ENCODE measurements at places on chromosomes 16 and 17.

- DNase-seq = peak; percentile 85
These were observed 16.3 kb upstream of the AURKB start for GRCh38 chr17:8226536-8227237.

DNA sequence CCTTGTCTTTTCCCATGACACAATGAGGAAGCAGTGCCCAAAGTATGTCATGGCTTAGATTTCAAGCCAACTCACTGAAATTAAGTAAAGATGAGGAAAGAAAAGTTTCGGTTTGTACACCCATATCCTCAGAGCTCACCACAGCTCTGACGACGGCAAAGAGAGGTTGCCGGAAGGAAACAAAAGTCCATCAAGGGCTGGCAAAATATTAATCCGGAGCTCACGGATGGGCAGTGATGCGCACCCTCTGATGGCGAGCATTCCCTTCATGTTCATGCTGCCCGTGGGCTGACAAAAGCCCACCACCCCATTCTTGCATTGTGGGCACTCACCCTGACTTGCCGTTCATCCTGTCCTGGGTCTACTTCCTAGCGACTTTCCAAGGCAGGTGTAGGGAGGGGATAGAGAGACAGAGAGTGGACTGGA lies 103.1 kb downstream of the SOX9 start:
- DNase-seq = no peak

DNA sequence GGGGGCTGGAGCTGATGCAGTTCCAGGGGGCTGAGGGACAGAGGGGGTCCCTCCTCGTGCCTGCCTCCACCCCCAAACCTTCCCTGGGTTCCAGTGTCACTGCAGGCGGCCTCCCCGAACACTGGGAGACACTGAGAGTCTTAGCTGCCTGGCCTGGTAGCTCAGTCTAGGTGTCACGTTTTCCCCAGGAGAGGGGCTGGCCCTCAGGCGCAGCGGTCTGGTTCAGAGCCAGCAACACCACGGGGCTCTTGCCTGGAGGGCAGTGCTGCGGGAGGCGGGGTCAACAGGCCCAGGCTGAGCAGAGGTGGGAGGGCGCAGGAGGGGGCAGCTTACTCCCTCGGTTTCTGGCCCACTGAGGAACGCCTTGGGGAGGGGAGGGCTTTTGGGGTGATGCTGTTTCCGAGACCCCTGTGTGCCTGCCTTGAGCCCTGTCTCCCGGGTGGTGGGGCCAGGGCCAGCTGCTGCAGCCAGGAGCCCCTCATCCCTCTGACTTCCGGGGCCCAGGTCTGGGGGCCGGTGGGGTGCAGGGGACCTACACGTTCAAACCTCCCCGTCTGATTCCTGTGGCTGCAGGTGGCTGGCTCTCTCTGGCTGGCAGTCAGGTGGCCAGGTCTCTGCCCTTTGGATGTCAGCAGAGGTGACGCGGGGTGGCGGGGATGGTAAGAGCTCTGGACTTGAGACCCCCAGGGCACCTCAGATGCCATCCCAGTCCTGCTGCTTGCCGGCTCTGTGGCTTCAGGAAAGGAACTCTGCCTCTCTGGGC lies 89.3 kb upstream of the GSE1 start:
- DNase-seq = no peak

DNA sequence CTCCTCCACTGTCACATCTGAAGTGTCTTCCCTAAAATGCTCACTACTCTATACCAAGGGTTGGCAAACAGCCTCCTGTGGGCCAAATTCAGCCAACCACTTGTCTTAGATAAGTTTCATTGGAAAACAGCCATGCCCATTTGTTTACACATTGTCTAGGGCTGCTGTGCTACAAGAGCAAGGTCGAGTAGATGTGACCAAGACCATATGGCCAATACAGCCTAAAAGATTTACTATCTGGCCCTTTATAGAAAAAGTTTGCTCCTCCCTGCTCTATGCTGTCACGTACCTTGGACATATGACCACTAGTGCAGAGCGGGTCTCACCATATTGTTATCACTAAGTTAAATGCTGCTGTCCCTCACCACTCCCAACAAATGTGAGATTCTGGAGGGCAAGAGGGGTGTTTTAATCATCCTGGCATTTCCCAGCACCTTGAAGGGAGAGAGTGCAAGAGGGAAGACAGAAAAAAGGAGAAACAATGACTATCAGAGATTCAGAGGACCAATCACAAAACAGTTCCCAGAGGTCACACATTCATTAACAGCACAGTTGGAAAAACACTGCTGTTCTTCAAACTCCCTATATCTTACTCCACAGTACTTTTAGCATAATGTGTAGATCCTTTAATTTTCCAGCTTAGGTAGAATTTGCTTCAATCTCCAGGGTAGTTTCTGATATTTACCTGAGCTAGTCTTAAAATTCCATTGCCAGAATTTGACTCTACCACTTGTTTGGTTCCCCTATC lies 13.2 kb downstream of the LSM12 start:
- DNase-seq = no peak

- DNase-seq = no peak
These were observed 592.5 kb upstream of the CA10 start for GRCh38 chr17:52751051-52751450.

DNA sequence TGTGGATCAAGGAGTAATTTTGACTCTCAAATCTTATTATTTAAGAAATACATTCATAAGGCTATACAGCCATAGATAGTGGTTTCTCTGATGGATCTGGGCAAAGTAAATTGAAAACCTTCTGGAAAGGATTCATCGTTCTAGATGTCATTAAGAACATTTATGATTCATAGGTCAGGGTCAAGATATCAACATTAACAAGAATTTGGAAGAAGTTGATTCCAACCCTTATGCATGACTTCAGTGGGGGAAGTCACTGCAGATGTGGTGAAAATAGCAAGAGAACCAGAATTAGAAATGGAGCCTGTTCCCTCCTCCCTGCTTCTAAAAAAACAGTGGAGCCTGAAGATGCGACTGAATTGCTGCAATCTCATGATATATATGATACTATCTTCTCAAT lies 36.6 kb upstream of the HNF1B start:
- no peak for DNase-seq

GRCh38 chr16:50932348-50932935 lies 190.6 kb downstream of the CYLD start:
- DNase-seq = no peak

GRCh38 chr17:37220607-37220953 lies 155.2 kb upstream of the C17orf78 start:
- no peak for DNase-seq

DNA sequence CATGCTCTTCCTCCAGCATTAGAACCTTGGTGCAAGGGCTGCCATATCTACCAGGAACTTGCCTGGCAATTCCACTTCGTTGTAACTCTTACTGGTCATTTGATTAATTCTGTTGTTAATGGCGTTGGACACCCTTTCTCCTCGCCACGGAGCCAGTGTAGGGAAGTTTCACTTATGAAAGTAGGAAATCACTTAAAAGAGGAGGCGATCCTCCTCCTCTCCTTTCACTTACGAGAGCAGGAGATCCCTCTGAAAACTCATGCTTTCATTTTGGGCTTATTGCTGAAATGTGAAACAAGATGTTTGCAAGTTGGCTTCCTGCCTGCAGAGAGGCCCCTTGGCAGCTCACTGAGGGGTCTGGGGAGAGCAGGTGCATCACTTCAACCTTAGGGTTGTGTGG lies 226.0 kb downstream of the SNX29 start:
- DNase-seq = no peak

All from CD14-positive monocyte (primary cell).